ENCODE measurements at places on chromosomes 3 and 15.

DNA sequence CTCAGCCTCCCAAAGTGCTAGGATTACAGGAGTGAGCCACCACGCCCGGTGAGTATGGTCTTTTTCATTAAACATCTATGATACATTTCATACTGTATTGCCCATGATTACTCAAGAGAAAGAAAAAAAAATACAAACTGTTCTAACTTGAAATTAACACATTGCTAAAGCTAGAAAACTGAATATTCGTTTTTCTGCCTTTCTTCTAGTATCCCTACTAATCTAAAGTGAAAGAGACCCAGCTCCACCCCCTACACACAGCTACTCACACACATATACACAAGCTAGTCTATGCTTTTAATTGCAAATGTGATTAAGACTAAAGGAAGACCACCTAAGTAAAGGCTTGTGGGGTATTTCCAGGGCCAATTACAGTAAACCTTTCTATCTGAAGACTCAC is 43.1 kb downstream of the INO80 start:
- no peak for DNase-seq

GRCh38 chr3:166435469-166436057 is 598.3 kb upstream of the BCHE start:
- no peak for DNase-seq

DNA sequence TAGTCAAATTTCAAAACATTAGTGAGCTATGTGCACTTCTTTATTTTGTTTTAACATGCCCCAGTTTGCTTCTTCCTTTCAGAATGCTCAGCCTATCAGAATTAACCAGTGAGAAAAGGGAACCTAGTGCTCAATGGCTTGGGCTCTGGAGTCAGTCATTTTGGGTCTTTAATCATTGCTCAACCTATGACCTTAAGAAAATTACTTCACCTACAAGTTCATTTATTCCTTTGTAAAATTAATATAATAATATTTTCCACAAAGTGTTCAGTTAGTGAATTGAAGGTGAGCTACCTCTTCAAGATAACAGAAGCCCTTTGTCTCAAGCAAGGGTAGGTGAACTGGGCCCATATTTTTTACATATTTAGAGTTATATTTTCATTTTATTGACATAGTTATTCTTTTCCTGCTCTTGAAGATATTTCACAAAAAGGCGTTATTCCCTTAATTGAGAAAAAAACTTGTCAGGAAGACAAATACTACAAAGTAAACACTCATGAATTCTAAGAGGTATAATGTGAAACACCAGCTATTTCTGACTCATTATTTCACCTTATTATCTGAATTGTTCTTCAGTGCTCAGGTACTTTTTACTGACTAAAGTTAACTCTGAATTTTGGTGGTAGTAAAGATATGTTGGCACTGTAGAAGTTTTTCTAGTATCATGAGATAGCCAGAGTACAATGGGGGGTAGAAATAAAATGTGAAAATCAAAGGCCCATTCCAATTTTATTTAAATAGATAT is 415.5 kb downstream of the NAALADL2 start:
- DNase-seq: no peak

DNA sequence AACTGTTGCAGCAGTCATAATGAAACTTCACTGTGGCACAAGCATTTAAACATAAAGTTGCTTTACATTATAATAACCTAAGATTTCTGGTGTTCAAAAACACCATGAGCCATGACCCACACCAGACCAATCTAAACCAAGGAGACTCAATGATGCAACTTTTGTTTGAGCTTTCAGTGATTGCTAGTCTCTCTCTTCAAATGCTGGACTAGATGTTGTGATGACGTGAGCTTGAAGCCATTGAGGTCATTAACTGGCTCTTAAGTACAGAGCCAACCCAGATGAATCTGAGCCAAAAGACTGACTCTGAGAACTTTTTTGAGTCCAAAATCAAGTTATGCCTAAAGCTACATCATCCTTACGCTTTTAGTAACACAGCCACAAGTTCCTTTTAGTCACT is 36.5 kb downstream of the ATR start:
- no peak for DNase-seq

GRCh38 chr3:161395115-161396012 is 24.0 kb upstream of the SPTSSB start:
- DNase-seq: peak; percentile 40

- DNase-seq: no peak
These were observed 83.6 kb downstream of the PDZRN3 start for GRCh38 chr3:73540969-73541740.

- no peak for DNase-seq
These were observed at the start of gene PPP1R14D for GRCh38 chr15:40828447-40829036. Gene PPP1R14D (minus strand): TSS chr15:40828708. CDS start chr15:40828641, 67 bp downstream.

DNA sequence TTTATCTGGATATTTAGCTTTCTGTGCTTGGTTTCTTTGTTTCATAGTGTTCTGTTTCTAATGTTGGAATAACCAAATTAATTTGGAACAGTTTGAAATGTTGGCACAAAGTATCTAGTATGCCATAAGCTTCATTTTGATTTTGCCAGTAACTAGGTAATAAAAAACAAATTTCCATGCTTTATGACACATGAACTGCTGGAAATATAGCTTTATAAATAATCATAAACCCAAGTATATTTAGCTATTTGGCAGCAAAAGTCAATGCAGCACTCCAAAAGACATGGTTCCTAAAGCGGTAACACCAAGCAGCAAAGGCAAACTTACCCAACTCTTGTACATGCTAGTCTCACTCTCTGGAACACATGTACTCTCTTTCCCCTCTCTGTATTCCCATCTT is 106.0 kb upstream of the CCNL1 start:
- no peak for DNase-seq

DNA sequence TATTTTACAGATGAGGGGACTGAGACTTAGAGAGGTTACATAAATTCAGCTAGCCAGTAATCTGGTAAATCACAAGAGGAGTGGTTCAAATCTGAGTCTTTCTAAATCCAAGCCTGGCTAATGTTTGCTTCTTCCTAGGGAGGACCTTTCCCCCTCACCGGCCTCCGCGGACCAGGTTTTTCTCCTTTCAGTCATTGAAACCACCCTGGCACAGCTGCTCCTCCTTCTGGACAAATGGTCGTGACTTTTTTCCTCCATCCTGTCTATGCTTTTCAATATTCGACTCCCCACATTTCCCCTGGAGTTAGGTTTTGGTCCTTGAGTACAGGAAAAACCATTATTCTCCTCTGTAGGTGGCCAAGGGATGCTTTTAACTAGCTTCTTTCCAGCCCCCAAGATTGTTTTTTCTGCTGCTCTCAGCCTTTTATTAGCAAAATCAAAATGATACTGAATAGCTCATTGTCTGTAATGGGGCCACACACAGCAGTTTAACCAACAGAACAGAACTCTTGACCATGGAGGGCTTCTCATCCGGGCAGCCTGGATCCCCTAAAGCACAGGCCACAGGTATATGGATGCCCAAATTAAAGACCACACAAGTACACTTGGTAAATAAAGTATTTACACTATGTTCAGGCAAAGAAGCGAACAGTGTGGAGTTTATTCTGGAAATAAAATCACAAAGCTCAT is 85.9 kb upstream of the KLHL25 start:
- DNase-seq: no peak

- no peak for DNase-seq
These were observed 11.9 kb downstream of the VGLL4 start for GRCh38 chr3:11631820-11632219.

DNA sequence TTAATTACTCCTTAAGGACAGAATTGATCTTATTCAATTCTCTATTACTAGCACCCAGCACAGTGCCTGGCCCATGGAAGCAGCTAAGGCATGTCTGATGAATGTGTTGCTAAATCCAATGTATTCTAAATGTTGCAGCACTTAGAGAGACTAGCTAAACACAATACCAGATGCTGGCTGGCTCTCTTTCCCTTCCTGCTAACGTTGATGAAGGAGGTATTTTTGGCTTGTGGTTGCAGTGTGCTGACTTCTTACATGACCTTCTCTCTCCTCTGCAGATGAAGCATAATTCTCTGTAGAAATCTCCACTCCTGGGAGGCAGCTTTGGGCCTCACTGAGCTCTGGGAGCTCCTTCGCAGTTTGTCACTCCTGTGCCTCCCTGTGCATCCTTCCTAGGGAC is 183.6 kb downstream of the PEX5L start:
- no peak for DNase-seq

DNA sequence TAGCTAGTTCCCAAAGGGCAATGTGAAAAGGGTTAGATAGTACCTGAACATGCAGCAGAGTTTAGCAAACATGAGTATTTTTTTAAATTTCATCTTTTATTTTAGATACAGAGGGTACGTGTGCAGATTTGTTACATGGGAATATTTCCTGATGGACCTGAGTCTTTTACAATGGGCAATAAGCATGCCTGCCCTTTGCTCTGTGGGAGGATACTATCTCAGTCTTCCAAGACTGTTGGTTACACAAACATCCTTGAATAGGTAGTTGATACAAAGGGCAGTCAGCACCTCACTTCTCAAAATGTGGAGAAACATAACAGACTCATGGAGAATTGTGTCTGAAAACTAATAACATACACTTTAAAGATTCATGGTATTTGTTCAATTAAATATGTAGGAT is 103.3 kb downstream of the GOLIM4 start:
- no peak for DNase-seq

GRCh38 chr15:101394654-101395053 is 94.9 kb downstream of the PCSK6 start:
- no peak for DNase-seq

DNA sequence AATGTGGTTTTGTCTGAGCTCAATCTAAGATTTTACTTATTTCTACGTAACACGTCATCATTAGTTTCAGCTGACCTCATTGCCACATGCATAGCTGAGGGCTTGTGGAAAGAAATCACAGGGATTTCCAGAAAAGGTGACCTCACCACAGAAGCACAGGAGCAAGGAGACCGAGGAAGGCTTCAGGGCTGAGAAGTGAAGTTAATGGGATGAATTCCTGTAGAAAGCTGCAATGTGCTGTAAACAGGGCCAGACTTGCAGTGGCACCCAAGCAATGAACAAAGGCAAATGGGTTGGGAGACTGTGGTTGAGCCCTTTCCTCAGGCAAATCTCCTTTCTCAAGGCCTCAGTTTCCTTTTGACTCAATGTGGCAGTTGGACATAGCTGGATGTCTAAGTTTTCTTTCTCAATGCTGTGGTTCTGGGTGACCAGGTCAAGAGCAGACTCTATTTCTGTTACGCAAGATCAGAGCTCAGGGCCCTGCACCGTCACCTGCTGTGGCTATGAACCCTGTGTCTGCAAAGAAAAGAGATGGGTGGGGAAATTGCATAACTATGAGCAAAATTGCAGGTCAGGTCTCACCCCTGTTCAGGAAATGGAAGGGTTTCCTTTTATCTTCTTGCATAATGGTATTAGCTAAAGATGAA is 252.2 kb upstream of the TBL1XR1 start:
- peak; percentile 36 for DNase-seq

DNA sequence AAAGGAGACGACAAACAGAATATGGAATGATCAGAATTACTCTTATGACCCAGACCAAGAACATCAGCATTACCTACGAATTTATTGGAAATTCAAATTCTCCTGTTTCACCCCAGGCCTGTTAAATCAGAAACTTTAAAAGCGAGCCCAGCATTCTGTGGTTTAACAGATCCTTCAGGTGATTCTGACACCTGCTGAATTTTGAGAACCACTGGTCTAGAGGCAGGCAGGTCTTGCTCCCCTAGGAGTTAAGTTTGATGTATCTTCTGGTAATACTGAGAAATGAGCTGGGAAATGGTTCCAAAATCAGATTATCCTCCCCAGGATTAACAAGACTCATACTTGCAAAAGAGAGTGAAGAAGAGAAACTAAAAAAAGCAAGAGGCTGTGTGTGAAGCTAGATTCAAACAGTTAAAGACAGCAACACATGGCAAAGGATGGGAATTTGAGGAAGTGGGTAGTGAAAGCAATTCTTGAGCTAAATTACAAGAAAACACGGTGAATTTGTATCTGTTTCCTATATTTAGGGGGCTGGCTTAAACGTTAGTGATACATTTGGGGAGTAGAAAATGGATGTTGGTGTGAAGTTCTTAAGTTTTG is 66.0 kb downstream of the FLNB start:
- DNase-seq: no peak

GRCh38 chr3:21894459-21895340 is 143.7 kb upstream of the ZNF385D start:
- DNase-seq: no peak

DNA sequence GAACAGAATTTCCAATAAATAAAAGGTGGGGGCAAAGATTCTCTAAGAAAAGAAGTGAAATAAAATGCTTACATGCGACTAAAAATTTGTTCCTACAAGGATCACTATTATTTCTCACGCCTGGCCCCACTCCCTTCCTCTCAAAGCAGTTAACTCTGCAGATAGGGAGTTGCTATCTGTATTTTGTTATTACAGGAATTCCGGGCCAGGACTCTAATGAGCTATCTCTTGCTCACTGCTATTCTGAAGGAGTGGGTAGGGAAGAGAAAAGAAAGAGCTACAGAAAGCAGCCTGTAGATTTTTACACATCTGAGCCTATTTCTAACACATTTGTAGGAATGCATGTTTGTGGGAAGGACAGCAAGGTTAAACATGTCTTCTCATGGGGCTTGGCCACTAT is 140.4 kb downstream of the PCCB start:
- DNase-seq: no peak

DNA sequence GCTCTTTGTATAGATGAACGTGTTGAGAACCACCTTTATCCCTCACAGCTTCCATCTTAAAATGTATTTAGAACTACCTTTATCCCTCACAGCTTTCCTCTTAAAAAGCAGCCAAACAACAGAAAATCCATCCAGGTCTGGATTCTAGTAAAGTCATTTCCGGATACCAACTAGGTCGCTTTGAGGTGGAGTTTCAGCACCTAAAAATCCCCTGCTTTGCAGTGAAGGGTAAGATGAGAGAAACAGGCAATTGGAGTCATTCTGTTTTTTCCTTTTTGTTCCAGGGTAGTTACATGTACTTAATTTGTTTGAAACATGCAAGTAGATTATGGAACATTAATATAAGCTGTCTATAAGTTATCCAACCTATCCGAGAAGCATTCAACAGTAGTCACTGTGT is 192.0 kb downstream of the UBE2E2 start:
- DNase-seq: no peak

DNA sequence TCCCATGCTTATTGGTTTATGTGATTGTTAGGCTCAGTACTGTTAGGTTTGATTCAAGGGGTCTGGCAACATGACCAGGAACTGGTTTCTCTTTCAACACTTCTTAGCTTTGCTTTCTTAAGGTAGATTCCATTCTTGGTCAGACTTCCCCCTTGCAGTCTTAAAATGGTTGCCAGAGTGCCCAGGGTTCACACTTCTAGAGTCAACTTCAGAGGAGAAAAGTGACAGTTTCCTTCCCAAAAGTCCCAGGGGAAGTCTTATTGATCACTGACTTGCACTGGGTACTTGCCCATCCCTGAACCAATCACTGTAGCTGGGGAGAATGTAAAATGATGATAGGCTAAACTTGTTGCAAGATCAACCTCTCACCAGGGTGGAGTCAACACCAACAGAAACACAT is 14.1 kb downstream of the MGLL start:
- no peak for DNase-seq

DNA sequence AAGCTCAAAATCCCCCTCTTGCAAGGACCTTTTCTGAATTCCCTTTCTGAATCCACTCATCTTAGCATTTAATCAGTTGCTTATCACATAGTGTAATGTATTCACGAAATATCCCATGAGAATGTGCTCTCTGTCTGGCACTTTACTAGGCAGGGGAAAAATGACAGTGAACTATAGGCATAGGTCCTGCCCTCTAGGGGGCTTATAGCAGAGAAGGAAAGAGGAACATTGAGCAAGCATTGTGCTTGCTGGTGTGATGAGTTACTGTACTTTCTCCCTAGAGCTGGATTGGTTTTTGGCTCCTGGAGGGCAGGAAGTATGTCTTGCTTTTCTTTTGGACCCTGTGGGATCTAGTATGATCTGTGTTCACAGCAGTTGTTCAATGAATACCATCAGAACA is 26.5 kb downstream of the DUOX2 start:
- no peak for DNase-seq
